ENCODE measurements at places on chromosomes 2 and 18.

DNA sequence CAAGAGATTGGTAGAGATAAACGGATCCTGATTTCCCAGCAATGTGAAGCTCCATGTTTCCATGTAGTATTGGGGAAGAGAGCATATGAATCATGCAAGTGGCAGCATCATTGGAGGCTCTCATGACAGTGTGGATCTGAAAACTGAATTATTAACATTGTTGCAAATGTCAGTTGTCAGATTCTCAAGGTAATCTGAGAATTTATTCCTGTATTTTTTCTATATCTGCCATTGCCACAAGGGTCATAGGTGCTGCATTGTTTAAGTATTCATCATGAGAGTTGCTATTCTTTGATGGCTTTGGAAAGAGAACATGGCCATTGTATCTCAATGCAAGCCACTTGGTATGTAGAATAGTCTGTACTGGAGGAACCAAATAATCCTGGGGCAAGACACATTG lies 1217.0 kb upstream of the ZEB2 start:
- no peak for DNase-seq

DNA sequence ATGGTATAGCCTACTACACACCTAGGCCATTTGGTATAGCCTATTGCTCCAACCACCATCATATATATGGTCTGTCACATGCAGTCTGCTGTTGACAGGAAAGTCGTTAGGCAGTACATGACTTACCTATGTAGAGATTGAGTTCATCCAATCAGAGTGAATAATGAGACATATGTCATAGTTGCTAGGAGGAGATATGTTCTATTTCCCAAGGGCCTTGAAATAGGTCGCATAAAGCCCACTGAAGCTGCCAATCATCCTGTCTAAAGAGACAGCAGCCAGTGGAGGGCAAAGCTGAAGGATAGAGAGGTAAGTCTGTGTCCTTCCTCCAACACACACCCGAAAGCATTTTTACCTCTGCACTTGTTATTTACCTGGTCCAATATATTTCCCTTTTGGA lies 263.4 kb downstream of the PTPRM start:
- DNase-seq: no peak

- DNase-seq: no peak
Observed at GRCh38 chr2:17471979-17472378, 46.3 kb downstream of the RAD51AP2 start.

DNA sequence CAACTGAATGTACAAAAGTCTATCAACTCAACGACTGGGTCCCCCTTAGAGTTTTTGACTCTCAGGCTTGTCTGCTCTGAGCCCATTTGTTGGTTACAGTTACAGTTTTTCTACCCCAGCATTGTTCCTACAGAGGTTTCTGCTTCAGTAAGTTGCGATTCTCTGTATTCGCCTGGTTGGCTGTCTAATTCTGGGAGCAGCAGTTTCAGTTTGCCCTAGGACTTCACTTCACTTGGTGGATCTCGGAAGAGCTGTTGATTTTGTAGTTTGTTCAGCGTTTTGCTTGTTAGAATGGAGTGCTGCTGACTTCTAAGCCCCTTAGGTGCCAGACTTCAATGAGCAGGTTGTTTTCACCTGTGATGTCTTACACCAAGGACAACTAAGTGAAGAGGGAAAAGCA lies 296.5 kb upstream of the EPAS1 start:
- DNase-seq: no peak

DNA sequence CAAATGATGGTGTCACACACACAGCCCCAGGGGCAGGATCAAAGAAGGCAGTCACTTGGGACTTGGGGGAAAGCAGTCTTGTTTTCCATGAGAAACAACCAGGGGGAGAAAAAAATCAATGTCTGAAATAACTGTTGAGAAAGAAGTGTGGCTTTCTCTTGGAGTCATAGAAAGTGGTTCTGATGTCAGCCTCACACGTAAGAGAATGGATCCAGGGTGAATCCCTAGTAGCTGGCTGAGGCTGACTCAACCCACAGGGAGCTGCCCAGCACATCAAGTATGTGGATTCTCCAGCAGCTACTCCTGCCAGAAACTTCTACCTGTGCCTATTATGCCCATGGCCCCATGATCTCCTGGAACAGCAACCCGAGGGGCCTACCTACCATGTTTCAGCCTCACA lies 33.6 kb upstream of the ZBTB7C start:
- no peak for DNase-seq

DNA sequence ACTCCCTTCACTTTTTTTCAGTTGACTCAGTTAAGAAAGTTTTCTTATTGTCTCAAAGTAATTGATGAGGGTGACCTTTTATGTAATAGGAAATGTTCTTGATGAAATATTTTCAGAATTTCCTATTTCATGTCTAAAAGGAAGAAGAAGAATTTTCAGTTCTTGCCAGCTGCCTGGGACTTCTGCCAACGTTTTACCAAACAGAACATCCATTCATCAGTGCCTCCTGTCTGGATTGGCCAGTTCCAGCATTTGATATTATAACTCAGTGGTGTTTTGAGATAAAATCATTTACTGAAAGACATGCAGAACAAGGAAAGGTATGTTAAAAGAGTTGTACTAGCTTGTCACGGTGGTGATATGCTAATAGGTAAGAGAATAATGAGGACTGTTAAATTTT lies 104.7 kb upstream of the MYO3B start:
- no peak for DNase-seq

- DNase-seq: no peak
Observed at GRCh38 chr2:43196768-43197587, 29.4 kb downstream of the ZFP36L2 start.

GRCh38 chr18:7066965-7067555 lies 50.5 kb downstream of the LAMA1 start:
- DNase-seq: no peak

- DNase-seq: peak; percentile 71
Observed at GRCh38 chr2:233449081-233449901, 95.0 kb downstream of the DGKD start.

DNA sequence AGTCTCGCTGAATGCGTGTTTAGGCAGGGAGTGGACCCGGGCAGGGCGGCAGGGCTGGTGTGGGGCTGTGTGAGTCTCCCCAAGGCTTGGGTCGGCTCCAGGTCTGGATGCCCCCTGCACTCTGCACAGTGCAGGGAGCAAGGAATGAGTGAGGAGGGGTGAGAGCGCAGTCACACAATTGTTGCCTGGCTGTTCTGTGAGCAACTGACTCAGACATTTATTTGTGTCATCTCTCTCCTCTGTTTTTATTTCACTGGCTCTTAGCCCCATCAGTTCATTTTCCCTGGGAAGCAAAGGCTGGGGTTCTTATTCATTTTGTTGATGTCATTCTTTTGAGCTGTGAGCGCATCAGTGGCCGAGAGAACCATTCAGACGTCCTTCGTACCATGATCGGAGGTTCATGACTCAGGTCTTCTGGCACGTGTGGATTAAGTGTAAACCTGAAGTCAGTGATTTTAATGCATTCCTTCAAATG lies 61.1 kb downstream of the GATA6 start:
- no peak for DNase-seq

- DNase-seq: no peak
Observed at GRCh38 chr2:37820471-37820986, 104.6 kb upstream of the RMDN2 start.

DNA sequence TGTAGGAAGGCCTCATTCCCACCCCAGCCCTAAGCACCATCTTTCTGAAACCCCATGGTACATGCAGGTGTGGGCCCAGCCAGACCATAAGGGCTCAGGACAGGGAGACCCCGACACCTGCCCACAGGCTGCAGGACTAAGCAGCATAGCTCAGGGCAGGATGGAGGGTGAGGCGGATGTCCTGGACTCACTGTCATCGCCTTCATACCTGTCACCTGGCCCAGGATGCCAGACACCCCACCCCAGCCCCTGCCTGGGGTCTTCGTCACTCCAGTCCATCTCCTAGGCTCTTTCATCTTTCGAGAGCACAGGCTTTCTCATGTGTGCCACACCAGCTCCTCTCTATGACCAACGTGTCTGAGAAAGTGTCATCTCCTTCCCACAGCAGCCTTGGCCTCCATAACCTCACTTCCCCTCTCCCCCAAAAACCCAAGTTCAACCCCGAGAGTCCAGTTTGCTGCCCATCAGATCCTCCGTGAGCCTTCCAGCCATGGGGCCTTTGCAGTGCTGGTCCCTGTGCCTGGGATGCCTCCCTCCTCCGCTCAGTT lies 71.5 kb downstream of the EMX1 start:
- DNase-seq: no peak

DNA sequence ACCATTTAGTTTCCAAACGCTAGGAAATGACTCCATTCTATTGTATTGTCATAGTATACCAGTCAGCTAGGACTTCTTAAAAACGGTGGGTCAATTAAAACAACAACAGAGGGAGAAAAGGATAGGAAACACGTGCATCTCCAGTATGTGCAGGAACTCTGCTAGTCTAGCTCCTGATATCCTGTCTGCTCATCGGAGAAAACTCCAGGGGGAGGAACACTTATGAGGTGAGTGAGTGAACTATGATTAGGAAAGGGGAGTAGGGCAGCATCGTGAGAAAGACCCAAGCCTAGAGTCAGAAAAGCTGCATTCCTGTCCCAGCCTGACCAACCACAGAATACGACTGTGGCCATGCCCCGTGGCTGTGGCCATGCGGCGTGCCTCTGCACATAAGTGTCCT lies 34.2 kb downstream of the DTNB start:
- no peak for DNase-seq

- no peak for DNase-seq
Observed at GRCh38 chr2:121282800-121283385, 2.1 kb downstream of the TFCP2L1 start.

All from mesothelial cell of epicardium (in vitro differentiated cells).